ENCODE measurements at places on chromosomes 2 and 18.
A peak's percentile ranks its signal among the peaks of the same experiment; 100 is the strongest.

DNA sequence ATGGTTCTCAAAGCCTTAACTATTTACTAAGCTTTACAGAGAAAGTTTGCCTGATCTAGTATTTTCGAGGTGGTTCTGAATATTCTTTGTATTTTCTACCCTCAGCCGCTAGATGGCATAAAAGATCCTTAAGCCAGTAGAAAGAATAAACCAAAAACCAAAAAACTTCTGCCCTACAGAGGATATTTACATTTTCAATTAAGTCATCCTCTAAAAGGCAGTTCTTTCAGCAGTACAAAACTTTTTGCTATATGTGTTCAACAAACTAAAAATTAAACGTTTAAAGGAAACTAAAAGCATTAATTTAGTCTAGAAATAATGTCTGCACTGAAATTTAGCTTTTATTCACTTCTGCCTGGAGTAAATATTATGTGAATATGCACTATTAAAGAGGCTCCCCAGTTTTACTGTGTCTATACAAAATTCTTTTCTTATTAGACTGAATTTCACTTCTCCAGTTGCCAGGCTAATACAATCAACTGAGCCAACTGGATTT lies 297.5 kb downstream of the PIEZO2 start:
- peak; percentile 46 for DNase-seq

GRCh38 chr2:25700221-25700660 lies 26.9 kb upstream of the DTNB start:
- peak; percentile 54 for DNase-seq

DNA sequence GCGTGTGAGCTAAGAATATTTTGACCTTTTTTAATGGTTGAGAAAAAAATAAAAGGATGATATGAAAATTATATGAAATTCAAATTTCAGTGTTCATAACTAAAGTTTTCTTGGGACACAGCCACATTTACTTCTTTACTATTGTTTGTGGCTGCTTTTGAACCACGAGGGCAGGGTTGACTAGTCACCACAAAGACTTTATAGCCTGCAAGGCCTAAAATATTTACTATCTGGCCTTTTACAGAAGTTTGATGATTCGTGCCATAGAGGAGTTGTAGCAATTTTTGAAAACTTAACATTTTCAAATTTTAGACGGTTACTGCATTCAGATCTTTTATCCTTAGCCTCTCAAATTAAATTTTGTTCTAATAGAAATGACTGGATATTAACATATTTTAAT lies 69.9 kb downstream of the LIMS1 start:
- DNase-seq = no peak

DNA sequence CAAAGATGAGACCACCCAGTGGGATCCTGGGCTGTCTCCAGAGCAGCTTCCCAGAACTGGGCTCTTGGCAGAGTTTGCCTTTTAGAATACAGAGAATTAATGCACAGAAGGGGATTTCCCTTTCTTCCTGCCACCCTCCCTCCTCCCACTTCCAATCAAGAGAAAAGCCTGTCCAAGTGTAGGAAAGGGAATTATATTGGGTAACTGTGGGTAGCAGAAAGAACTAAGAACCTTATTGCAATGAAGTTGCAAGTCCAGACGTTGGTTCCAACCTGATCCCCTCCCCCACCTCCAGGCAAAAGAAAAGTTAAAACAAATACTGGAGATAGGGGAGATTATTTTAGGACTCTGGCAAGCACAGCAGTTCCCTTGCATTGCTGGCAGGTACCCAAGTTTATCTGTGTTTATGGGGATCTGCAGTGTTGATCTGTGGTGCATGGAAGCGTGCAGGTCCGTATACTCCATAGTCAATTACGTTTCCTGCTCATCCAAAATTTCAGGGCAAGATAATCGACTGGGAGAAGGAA lies 114.3 kb downstream of the PRKCE start:
- no peak for DNase-seq

- no peak for DNase-seq
Observed at GRCh38 chr2:189091253-189091652, 88.3 kb downstream of the COL5A2 start.

DNA sequence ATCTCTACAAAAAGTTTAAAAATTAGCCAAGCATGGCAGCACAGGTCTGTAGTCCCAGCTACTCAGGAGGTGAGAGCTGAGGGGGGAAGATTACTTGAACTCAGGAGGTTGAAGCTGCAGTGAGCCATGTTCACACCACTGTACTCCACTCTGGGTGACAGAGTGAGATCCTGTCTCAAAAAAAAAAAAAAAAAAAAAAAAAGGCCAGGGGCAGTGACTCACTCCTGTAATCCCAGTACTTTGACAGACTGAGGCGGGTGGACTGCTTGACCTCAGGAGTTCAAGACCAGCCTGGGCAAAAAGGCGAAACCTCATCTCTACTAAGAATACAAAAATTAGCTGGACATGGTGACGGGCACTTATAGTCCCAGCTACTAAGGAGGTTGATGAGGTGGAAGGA lies 37.0 kb downstream of the PUM2 start:
- no peak for DNase-seq

- peak; percentile 20 for DNase-seq
Observed at GRCh38 chr18:11154368-11154989, 5.1 kb upstream of the PIEZO2 start.

GRCh38 chr2:134259571-134259970 lies 5.7 kb downstream of the MGAT5 start:
- DNase-seq = no peak

Measured in iPS-NIHi11 (cell line).